Thymus (tissue), 14 donors: ENCODE measurements at places on chromosomes 4 and X. TPM values are rescaled to one million over a fixed set of nuclear protein-coding genes. Genes with fewer than 3 reads are reported as not detected.

Gene CPLX1
- total RNA-seq, result 3.5 TPM

Gene PLAC8
- 79.8 TPM for total RNA-seq

Gene UGT2A1
- 0.09 TPM for total RNA-seq

DNA sequence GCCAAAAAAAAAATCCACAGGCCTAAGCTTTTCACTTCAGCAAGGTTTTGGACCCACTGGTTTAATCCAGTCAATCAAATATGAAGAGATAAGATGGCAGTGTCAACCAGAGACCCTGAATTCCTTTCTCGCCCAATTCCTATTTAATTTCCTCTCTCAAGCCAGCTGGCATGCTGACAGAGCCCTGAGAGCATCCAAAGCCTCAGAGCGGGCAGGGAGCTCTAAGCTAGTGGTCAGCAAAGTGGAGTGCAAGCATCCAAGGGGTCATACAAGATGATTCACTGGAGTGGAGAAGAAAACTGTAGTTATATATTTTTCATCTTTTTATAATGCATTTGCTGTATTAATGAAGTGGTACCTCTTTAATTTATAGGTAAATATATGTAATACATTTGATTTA, 37.8 kb upstream of the PRPS2 start:
- no peak for DNase-seq

Gene GK2
- total RNA-seq, result not detected

DNA sequence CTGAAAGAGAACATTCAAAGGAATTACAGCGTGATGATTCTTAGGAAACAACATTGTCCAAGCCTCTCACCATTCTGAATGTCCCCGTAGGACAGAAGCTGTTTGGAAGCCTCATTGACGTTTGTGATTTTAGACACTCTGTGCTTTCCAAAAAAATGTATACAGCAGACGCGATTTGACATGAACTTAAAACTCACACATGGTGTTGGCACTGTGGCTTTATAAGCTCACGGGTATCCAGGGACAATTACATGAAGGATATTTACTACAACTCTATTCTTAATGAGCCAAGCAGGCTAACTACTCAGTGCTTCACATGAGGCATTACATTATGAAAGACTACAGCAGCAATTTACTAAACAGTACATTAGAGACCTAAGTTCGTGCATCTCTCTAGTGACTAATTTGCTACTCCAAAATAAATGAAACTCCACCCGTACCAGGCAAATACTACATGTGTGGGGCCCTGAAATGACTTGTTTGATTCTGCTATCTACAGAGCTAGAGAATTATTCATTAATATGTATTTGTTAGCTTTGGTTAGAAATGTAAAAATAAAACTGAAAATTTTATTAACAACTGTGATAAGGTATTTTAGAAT, 620.7 kb downstream of the SPRY1 start:
- no peak for DNase-seq

DNA sequence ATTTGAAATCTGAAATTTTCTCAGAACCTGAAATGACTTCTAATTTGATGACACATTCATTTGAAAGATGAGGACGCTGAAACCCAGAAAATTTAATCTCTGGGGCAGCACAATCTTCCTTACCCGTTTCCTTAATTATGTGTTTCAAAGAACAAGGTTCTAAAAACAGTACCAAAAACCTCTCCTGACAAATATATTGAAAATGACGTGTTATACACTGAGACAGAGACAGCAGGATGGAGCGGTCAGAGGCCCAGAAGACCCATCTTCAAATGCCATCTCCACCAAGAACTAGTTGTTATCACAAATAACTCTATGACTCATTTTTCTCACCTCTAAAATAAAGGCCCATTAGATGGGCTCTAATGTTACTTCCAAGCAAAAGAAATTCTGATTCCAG, 177.3 kb downstream of the NSUN7 start:
- no peak for DNase-seq

DNA sequence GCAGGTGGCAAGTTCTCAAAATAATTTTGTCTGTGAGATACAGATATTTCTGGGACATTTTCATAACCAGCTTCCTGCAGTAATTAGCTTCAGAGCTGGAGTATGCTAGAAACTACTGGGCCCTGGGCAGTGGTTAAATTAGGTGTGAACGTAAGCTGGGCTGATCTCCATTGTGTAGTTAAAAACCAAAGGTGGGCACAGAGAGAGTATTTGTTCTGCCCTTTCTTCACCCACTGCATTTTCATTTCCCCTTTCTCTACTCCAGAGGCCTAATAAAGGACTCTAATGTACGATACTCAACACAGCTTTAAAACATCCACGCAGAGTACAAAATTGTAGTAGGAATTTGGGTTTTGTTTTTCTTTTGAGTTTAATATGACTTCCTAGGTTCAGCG, 252.7 kb downstream of the SPRY1 start:
- no peak for DNase-seq

DNA sequence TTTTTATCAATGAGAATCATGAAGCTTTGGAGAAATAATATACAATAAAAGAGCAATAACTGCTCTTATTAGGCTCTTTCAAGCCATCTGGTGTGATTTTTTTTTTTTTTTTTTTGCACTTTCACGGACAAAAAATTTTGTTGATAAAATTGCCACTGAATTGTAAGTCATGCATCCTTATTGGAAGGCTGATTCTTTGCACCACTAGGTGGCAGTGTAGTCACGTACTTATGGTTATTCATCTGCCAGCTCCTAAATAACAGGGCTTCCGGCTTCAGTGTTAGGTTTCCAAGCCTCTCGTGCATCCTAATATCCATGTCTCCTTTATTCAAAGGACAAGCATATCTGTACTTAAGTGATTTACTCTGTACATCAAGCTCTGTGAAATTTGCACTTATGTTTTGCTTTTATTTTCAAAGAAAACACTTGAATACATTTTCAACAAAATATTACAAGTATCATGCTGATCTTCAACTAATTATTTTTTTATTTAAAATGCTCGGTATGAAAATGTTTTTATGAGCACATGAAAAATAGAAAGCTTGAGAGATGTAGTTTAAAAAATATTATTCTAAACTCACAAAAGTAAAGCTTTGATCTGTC, 1578.3 kb upstream of the TENM3 start:
- DNase-seq, result peak; percentile 29

GRCh38 chr4:7987148-7987989, 47.7 kb upstream of the AFAP1 start:
- DNase-seq, result no peak

GRCh38 chrX:149567621-149568417, 18.1 kb upstream of the HSFX3 start:
- DNase-seq, result no peak

- no peak for DNase-seq
Observed at GRCh38 chrX:136784231-136784630, 3.5 kb upstream of the ARHGEF6 start.

DNA sequence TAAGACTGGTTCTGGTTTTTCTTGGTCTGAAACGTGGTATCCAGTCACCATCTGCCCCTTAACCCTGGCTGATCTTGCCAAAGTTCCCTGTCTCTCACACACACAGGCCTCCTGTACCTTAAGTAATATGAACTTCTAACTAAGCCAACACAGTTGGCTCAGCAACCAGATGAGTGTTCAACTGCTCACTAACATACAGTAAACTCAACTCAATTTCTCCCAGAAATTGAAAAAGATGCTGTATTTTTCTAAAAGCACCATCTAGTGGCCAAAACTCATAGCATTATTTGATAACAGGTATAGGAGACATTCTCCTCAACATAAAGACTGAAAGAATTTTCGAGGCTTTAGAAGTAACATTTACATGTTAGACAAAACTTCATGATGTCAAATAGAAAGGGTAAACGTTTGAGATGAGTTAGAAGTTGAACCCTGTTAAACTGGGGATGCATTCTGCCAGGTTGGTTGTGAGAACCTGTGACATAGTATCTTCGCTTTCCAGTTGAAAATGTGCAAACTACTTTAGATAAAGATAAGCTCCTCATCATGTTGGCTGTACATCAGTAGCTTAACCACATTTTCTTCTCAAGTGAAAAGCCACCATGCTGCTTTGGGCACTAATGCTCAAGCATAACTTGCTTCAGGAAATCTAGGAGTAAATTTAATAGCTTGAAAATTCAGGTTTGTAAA, 31.2 kb downstream of the CCNI start:
- peak; percentile 26 for DNase-seq

- no peak for DNase-seq
Observed at GRCh38 chrX:103791826-103792485, 15.3 kb downstream of the PLP1 start.

Gene REPS2
- 1.7 TPM for total RNA-seq

DNA sequence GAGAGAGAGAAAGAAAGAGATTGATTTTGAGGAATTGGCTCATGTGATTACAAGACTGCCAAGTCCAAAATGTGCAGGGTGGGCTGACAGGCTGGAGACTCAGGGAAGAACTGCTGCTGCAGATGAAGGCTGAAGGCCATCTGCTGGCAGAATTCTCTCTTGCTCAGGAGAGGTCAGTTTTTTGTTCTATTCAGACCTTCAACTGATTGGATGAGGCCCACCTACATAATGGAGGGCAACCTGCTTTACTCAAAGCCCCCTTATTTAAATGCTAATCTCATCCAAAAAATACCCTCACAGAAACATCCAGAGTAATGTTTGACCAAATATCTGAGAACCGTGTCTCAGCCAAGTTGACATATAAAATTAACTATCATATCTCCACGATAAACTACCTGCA, 38.2 kb upstream of the MAMLD1 start:
- no peak for DNase-seq

DNA sequence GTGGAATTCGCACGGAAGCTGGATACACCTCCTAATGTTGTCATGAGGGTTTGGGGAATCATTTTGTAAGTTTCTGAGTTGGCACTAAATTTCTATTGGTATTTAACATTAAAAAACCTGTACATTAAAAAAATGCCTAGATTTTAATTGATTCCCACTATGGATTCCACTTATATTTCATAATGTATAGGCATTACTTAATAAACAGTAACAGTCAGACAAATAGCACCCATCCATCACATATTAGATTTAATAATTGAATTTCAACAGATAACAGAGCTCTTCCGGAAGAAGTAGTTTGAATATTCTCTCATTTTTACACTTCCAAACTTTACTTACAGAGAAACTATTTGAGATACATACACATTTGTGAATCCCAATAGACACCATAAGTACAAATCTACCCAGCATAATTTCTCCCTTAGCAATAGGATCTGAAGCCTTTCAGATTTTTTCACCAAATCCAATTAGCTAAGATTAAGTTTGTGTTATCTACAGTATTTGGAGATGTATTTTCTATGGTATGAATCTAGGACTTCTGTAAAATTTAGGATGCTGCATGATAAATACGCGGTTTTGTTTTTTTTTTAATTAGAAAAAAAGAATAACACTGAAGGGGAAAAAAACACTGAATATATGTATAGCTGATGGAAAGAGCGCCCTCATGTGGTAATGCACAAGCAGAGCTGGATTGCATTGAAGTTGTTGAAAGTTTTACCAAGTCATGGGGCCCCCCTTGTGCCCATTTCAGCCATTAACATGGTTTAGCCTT, 12.2 kb upstream of the ODAM start:
- DNase-seq, result no peak

Gene TAF1
- 22.9 TPM for total RNA-seq

DNA sequence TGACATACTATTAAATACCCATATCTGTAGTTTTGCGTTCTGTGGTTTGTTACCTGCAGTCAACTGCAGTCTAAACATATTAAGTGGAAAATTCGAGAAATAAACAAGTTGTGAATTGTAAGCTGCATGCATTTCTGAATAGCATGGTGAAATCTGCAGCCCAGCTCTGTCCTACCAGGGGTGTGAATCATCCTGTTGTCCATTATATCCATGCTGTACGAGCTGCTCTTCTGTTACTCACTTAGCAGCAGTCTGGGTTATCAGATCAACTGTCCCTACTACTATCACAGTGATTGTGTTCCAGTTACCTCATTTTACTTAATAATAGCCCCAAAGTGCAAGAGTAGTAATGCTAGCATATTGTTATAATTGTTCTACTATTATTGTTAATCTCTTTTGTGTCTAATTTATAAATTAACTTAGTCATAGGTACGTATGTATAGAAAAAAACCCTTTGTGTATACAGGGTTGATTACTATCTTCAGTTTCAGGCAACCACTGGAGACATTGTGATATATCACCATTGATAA, 173.7 kb upstream of the FAT4 start:
- DNase-seq, result no peak

- DNase-seq, result no peak
Observed at GRCh38 chr4:88109123-88109881, 49.1 kb downstream of the ABCG2 start.

Gene REELD1
- 0.05 TPM for total RNA-seq

DNA sequence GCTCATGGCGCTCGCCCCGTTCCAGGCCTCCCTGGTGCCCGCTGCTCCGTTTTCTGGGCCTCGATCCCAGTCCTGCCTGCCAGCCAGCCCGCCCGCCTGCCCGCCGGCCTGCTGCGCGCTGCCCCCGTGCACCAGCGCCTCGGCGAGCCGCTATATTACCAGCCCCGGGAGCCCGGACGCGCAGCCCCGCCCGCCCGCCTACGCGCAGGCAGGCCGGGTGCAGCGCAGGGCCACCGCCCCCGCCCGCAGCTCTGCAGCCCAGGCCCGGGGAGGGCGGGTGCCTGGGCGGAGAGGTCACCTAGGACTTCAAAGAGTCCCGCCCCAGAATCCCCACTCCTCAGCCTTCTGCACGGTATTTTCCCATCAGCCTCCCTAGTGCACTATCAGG, at the start of gene MAOB:
Gene MAOB (minus strand): TSS at position 157 of the 388 bp plus-strand sequence. CDS start 151 bp downstream, at position 6.
- no peak for DNase-seq

Gene GSX2
- total RNA-seq, result not detected

GRCh38 chr4:62130230-62130629, 930.1 kb downstream of the ADGRL3 start:
- DNase-seq, result no peak

- no peak for DNase-seq
Observed at GRCh38 chr4:98845960-98846359, 83.0 kb downstream of the EIF4E start.

- peak; percentile 54 for DNase-seq
Observed at GRCh38 chr4:183471946-183472708, 27.7 kb downstream of the CDKN2AIP start.

Gene SLC6A14
- 0.09 TPM for total RNA-seq

Gene NALF2
- under 0.01 TPM for total RNA-seq

GRCh38 chr4:147777456-147778091, 45.7 kb downstream of the ARHGAP10 start:
- no peak for DNase-seq

- DNase-seq, result no peak
Observed at GRCh38 chrX:22689290-22689689, 310.5 kb upstream of the DDX53 start.

- DNase-seq, result no peak
Observed at GRCh38 chr4:144970597-144970996, 127.4 kb downstream of the ANAPC10 start.

DNA sequence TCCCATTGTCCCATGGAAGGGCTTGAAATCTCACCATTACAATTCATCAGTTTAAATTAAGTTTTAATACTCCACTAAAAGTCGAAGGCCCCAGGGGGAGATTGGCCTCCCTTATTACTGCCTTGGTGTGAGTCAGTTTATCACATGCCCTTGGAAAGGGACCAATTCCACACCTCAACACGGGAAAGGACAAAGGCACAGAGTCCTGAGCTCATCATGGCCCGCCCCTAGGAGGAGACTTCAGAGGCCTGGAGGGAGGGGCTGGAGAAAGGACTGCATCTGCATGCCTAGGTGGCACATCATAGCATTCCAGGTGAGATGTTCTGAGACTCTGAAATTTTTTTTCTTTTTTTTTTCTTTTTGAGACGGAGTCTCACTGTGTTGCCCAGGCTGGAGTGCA, 2.8 kb upstream of the SEL1L3 start:
- DNase-seq, result no peak
